ENCODE measurements at places on chromosomes 12 and 14.

GRCh38 chr12:52681526-52682380 is 1.5 kb upstream of the KRT1 start:
- DNase-seq = peak; percentile 4

DNA sequence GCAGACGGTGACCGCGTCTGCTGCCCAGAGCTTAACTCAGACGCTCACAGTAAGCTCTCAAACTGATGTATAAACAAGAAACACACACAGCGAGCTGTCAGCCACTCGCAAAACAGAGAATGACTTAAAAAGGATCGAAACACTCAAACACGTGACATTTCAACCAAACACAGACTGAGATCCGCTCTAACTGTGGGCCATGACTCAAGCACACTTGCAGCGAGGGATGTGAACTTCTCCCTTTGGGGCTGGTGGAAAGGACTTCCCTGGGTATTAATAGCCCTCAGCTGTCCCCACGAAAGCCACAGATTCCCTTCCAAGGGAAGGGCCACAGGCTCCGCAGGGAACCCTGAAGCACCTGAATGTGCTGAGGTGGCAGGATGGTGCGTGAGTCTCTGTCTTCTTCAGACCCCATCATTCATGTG is 29.1 kb downstream of the CCDC88C start:
- DNase-seq = no peak

DNA sequence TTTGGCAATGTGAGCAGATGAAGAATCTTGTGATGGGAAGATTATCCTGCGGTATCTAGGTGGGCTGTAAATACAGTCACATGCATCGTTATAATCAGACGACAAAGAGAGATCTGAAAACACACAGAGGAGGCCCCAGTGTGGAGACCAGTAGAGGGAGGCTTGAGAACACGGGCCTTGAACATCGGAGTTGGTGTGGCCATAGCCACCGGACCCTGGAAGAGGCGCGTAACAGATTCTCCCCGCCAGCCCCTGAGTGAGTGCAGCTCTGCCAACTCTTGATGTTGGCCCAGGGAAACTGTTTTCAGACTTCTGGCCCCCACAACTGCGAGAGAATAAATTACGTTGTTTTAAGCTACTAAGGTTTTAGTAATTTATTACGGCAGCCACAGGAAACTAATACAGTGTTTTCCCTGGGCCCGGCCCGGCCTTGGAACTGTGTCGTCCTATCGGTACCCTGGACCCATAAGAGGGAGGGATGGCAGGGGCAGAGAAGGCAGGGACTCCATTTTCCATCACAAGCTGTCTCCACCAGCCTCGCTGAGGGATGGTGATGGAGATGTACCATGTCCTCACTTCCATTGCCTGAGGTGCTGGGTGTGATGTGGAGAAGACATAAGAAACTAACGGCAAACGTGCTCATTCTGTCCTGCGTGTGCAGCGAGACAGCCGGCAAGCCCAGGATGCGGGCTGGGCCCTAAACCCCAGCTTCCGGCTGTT is 91.6 kb downstream of the NTF3 start:
- no peak for DNase-seq

- DNase-seq = no peak
These were observed 3.2 kb upstream of the NUMB start for GRCh38 chr14:73461478-73462047.

DNA sequence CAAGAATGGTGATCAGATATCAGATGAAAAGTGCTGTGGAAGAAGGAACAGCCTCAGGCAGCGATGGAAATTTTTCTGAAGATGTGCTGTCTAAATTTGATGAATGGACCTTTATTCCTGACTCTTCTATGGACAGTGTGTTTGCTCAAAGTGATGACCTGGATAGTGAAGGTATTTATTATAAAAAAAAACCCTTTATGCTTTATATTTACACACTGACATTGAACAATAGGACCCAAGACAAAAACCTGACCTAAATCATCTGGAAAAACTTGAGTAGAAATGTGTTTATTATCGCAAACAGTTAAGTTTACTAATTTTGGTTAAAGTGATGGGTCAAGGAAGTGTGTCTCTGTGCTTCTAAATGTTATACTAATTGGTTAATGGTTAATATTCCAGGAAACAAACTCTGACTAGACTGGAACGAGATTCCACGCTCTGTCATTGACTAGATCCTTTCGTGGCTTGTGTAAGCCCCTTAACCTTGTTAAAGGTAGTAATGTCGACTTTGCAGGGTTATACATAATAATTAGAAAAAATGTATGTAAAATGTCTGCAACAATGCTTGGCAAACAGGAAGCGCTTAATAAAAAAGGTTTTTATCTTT is 62.7 kb downstream of the LRRK2 start:
- DNase-seq = no peak

DNA sequence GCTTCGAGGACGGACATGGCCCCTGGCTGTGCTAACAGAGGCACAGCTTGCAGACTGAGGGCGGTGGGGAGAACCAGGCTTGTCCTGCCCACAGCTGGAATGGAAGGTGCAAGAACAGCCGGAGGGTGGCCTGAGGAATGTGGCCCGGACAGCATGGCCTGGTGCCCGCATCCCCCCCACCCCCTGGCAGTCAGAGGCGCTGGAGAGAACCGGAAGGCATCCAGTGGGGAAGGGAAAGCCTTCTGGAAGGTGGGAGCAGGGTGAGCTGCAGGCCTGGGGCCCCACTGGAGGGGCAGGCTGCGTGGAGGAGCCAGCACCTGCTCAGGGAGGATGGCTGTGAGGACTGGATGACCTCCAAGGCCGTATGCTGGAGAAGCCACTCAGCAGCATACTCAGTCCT is 8.1 kb upstream of the CYP46A1 start:
- DNase-seq = no peak

GRCh38 chr14:79575032-79575431 is 636.3 kb downstream of the DIO2 start:
- DNase-seq = no peak

DNA sequence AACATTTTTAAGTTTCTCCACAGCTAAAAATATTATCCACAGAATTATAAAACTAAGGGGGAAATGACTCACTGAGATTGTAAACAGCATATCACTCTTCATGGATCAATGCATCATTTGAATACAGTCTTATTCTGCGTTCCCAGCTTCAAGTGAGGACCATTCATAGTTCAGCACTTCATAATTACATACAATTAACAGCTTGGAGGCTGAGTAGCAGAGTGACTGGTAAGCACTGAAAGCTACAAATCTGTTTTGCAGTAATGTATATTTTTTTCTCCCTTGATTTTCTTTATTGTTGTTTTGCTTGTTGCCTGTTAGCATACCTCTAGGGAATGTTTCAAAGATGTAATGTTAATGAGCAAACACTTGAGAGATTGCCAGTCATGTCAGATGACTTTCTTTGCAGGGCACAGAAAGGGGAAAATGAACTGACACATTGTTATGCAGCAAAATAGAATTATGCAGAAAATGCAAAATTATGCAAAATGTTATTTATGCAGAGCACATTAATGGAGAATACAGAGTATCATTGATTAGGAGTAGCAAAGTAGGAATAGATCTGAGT is 138.6 kb downstream of the RPS29 start:
- no peak for DNase-seq

GRCh38 chr12:43290836-43291235 is 261.2 kb downstream of the ADAMTS20 start:
- DNase-seq = no peak

DNA sequence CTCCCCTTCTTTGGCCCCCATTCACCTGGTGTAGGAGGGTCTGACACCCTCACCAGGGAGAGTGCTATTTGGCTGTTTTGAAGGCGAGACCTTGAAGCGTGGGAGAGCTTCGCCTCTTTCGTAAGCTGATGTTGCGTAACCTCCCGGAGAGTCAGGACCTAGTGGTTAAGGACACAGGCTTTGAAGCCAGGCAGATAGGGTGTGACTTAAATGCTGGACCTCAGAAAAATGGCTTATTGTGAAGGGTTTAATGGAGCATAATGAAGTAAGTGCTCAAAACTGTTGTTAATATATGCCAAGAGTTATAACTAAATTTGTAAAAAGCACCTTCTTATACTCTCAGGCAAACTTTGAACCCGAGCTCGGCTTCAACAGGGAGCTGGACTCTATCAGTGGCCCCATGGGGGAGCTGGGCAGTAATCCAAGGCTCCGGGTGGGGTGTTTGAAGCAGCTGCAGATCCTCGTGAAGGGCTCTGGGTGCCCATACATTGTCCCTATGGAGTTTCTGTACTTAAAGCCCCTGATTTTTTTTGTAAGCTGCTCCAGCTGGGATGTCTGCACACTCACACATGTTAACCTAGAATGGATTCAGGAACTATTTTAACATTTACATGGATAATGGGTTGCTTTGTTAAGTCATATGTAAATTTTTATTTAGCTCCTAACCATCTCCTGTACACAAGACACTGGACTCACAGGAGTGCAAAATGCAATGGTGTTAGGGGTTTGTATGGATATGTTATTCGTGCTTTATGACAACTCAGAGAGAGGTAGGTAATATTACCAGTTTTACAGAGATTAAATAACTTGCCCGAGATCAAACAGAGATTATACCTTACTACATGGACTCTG is 26.0 kb downstream of the PPFIBP1 start:
- no peak for DNase-seq

DNA sequence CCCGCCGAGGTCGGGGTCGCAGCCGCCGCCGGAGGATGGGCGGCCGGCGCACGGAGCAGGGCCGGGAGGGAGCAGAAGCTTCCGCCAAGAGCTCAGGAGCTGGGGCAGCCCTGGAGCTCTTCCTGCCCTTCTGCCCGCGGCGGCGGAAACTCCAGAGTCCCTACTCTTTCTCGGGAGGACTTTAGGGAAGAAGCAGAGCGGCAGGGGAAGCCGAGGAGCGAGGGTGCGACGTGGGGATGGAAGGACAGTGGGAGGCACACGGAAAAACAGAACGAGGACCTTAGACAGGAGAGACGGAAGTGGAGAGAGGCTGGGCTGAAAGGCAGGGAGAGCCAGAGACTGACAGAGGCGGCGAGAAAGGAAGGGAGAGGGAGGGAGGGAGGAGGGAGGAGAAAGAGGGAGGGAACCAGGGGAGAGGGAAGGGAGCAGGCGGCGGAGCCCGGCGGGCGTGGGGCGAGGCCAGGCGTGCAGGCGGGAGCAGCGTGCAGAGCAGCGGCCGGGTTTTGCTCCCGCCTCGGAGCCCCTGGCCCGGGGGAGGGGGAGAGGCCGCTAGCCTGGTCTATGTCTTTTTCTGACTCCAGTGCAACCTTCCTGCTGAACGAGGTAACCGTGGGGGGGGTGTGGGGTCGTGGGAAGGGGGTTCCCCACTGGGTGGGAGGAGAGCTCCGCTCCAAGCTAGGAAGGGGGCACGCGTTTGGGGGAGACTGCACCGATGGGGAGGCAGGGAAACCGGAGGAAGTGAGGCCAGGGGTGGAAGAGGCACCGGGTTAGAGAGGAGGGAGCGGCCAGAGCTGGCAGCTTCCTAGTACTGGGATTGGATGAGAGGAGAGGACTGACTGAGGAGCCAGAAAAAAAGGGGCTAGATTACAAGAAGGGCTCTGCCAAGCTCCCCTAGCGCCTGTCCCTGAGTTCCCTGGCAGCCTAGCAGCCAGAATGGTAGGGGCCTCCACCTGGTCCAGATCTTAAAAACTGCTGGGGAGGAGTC is 2.9 kb upstream of the CACNB3 start:
- no peak for DNase-seq

- DNase-seq = no peak
These were observed 15.5 kb downstream of the DCAF5 start for GRCh38 chr14:69137416-69137815.

- DNase-seq = no peak
These were observed 72.8 kb downstream of the KIF26A start for GRCh38 chr14:104211215-104211614.

- DNase-seq = no peak
These were observed 7.5 kb upstream of the TSPAN9 start for GRCh38 chr12:3069714-3070113.

DNA sequence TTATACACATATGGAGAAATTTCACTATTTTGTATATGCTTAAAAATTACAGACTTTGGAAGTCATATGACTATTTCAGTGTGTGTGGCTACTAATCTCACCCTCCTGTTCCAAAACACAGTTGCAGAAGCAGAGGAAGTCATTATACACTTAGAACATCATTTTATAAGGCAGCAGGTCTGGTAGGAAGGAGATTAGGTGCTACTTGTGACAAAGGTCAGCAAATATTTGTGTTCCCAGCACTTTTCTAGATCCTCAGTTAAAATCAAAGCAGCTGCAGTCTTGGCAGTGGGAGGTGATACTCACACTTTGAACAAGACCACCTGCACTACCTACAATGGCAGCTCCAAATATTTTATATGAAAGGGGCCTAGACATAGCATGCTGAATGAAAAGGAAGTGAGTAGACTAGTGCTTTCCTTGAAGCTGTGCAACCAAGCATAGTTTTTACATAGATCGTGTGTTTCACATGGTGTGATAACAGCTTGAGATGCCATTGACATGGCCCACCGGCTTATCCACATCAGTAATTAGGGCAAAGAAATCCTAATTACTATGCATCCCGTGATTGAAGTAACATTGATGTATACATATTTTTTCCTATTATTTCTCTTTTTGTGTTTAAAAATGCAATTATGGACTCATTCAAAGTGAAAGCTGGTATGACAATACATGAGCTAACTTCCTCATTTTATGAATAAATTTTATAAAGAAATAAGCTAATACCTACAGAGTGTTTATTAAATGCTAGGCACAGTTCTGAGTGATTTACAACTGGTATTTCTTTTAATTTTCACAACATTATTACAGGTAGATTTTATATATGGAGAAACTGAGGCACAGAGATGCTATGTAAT is 5.3 kb downstream of the GYS2 start:
- DNase-seq = no peak

GRCh38 chr14:73457924-73458182 is 493 bp downstream of the NUMB start:
- no peak for DNase-seq

DNA sequence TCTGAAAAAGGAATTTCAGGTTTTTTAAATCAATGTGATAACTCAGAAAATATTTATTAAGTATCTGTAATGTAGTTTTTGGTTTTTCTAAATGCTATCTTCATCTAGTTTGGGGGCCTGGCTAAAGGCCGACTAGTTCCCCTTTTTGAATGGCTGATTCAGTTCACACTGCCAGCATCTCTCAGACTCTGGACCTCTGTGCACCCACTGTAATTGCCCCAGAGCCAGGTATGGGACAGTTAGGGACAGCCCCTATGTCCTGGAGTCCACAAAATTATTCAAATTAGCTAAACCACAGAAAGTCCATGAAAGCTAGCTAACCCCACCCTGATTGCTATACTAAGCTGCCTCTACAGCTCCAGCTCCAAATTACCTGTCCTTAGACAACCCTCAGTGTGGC is 49.1 kb upstream of the RGS6 start:
- no peak for DNase-seq

DNA sequence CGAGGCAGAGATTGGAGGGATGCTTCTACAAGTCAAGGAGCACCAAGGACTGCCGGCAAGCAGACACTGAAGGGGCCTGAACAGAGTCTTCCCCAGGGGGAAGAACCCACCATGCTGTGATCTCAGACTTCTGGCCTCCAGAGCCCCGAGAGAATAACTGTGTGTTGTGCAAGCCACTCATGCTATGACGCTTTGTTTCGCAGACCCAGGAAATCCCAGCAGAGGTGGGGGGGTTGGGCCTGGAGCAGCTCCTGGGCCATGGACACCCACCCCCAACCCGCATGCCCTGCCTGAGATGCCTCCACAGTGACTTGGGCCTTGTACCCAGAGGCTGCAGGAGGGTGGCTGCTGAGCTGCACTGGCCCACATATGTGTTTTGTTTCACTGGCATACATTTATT is 31.2 kb downstream of the ARL6IP4 start:
- no peak for DNase-seq

- DNase-seq = no peak
These were observed 170.9 kb upstream of the RTL1 start for GRCh38 chr14:101074196-101075024.

GRCh38 chr12:128111951-128112350 is 155.0 kb upstream of the TMEM132C start:
- DNase-seq = no peak

GRCh38 chr14:20417250-20418186 is 4.2 kb upstream of the TEP1 start:
- DNase-seq = no peak
